Left lobe of liver (tissue), 2 donors: ENCODE measurements at places on chromosomes 6 and 20.

- peak; percentile 75 for DNase-seq
Observed at GRCh38 chr20:50346374-50347283, 156.0 kb downstream of the CEBPB start.

- no peak for DNase-seq
Observed at GRCh38 chr20:59382157-59382725, 81.8 kb downstream of the EDN3 start.

DNA sequence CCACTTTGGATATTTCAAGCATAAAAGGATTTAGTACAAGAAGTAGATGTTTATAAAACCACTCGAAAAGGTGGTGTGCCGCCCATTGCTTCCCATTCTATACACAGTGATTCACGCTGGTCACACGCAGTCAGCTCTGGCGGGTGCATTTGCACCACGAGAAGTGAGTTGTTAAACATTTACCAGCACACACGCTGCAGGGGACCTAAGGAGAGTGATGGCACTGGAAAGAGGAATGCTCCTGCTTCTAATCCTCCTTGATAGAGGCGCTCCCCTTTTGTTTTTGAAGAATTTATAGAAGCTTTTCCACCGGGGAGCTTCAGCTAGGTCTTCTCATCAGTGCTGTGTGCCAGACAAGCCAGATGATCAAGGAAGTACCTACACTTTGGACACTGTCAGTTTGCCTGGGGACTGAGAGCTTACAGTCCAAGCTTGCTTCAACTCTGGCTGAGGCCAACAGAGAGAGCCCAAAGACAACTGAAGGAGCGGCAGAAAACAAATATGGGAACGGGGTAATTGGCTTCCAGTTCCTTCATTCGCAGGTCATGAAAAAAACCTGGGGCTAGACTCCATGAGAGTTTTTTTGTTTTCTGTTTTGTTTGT lies 31.2 kb downstream of the MUC22 start:
- DNase-seq, result no peak

DNA sequence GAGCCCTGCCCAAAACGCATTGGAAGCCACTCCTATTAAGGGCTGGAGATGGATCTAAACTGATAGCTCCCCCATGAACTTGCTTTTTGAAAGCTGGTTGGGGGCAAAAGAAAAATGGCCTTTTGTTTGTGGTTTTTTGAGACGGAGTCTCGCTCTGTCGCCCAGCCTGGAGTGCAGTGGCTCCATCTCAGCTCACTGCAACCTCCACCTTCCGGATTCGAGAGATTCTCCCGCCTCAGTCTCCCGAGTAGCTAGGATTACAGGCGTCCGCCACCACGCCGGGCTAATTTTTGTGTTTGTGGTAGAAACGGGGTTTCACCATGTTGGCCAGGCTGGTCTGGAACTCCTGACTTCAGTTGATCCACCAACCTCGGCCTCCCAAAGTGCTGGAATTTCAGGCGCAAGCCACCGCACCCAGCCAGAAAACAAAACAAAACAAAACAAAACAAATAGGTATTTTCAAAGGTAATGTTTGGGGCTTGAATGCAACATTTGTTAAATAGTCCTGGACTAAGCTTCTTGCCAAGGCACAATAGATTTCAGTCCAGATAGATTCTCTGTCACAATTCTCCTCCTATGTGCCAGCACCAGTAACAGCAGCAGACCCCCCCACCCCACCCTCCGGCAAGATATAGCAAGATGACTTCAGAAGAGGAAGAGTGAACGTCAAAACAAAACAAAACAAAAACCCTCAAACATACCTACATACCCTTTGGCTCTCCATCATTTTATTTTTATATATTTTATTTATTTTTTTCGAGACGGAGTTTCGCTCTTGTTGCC lies 26.5 kb upstream of the ABT1 start:
- DNase-seq, result no peak

- DNase-seq, result no peak
Observed at GRCh38 chr6:79824202-79824601, 123.2 kb downstream of the ELOVL4 start.

- DNase-seq, result no peak
Observed at GRCh38 chr20:54292185-54292584, 84.3 kb downstream of the PFDN4 start.

- no peak for DNase-seq
Observed at GRCh38 chr6:166221040-166221439, 53.4 kb upstream of the TBXT start.

GRCh38 chr20:51738877-51739447 lies 29.2 kb downstream of the ATP9A start:
- no peak for DNase-seq
